ENCODE measurements at places on chromosomes 7 and 10.

GRCh38 chr10:92108120-92108519 is 182.8 kb downstream of the CPEB3 start:
- DNase-seq, result no peak

DNA sequence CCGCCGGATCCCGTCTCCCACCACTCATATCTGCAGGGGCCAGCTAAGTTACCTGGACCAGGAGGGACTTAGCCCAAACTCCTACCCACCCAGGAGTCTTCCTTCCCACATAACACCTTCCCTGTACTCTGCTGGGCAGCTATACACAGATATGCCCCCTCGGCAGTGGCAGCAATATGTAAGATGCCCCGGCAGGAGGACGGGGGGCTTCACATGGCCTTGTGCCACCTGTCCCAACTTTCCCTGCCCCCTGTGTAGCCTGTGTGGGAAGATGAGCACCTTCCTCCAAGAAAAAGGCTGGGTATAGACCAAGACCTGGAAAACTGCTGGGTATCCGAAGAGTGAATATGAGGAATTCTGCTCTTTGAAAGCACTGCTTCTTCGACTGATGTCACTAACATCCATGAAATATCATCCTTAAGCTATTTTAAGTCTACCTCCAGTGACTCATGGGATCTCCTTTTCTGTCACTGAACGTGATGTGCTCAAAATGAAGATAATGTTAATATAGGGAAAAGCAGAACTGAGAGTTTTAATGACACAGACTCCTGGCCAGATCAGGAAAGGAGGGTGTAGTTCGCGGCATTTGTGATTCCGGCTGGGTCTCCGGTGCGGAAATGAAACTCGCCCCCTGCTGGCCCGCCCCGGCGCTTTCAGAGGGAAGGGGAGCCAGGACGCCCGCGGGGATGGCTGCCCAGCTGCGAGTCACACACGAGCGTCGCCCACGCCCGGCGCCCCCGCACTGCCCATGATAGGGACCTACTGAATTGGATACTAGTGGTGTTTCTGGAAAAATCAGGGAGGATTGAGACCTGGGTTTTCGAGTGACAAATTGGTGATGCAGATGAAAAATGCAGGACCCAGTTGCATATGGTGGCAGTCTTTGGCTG is 256.9 kb upstream of the NFE2L3 start:
- DNase-seq, result no peak

DNA sequence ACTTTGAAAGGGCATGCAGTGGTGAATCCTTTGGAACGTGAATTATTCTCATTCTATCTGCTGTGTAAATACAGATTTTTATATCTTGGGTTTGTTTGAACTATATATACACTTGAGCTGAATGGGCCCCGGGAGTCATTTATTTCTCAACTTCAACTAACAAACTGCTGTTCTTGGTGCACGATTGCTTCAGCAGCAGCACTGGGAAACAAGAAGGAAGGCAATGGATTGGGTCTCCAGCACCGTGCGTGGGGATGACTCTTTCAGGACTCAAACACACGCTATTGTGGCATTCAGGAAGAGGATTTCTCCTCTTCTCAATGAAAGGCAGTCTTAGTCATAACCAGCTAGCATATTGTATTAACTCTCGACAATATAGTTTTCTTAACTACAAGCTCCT is 226.0 kb upstream of the NFE2L3 start:
- DNase-seq, result no peak

- DNase-seq, result no peak
Observed at GRCh38 chr10:96325719-96326373, 21.6 kb downstream of the DNTT start.

GRCh38 chr10:117754770-117755658 is 212.5 kb downstream of the EMX2 start:
- DNase-seq, result no peak

GRCh38 chr7:80781561-80781979 is 137.3 kb downstream of the SEMA3C start:
- no peak for DNase-seq

DNA sequence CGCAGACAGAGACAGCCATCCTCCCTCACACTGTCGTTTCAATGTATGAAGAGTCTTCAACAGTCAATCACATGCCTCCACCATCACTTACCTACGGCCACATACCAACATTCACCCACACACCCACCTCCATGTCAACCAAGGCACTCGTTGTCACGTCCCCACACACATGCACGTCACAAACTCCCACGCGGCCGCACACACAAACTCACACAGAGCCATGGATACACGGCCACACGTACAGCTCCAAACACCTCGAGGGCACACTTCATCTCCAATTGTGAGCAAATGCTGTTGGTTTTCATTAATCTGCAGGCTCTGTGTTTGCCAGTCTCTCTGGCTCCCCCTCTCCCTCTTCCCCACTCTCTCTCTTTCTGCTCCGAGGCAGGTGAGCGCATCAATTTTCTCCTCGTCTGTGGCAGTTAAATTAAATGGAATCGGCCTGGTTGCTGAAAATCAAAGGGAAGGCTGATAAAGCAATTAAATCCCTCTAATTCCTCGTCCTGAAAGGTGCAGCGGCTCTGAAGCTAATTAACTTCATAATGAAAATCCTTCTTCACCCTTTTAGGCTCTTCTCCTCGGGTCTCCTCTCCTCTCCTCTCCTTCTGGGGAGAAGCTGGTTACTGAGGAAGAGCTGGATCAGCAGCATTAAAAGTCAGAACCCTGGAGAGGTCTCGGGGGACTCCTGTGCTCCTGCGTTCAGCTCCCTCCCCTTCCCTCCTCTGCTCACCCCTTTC is 53.8 kb upstream of the SLF2 start:
- no peak for DNase-seq

DNA sequence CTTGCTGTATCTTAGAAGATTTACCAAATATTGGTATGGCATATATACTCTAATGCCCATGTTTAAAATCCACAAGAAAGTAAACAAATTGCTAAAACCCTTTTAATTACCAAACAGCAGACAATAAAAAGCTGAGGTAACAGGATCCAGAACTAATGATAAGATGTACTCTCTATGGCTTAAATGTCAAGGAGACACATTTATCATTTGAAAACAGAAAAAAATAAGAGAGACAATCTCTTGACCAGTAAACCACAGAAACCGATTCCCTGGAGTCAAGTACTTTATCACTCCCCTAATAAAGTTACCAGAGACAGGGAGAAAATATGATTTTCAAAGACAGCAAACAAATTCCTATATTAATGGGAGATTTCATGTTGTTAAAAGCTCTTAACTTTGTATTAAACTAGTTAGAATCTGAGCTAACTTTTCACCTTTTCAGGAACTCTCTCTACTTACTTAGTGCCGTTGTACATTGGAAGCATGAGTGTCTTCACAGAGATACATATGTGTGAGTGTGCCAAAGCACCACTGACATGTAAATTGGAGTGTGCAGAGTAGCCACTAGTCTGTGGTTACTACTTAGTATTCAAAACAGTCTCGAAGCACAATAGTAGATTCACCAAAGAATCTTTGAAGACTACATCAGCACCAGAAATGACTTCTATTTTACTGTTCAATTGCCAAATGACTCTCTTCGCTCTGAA is 44.2 kb downstream of the TSPAN12 start:
- no peak for DNase-seq

- no peak for DNase-seq
Observed at GRCh38 chr7:519484-520390, at the start of gene PDGFA. TSS of gene PDGFA (minus strand) at chr7:519846. CDS start at chr7:519001, 845 bp downstream.

- no peak for DNase-seq
Observed at GRCh38 chr7:22083704-22084240, 138.1 kb upstream of the CDCA7L start.

- no peak for DNase-seq
Observed at GRCh38 chr7:40437936-40438634, 303.3 kb downstream of the SUGCT start.

- DNase-seq, result no peak
Observed at GRCh38 chr7:37657816-37658215, 25.8 kb upstream of the GPR141 start.

DNA sequence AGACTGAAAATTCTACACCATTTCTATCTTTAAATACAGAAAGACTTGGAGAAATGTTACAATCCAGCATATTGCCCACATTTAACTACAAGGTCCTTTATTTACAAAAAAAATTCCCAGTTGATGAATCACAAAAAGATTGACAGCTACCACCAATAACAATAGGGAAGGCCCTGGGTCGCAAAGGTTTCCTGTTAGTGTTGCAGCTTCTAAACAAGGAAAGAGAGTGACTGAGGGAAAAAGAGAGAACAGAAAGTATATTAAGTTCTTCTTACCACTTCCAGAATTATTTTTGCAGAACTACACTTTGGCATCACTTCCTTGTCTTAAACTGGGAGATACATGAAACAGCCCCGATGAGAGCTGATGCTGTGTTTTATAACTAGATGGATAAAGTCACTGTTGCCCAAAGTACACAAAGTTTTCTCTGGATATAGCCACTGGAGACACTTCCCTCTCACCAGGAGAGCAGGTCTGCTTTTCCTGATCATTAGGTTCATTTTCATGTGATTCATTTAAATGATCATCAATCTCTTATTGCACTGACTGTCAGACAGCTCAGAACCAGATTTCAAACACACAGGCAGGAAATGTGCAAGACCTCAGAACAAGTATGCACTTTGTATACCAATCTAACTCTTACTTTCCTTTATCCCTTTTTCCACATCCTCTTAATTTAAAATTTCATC is 57.0 kb downstream of the SHTN1 start:
- DNase-seq, result no peak

DNA sequence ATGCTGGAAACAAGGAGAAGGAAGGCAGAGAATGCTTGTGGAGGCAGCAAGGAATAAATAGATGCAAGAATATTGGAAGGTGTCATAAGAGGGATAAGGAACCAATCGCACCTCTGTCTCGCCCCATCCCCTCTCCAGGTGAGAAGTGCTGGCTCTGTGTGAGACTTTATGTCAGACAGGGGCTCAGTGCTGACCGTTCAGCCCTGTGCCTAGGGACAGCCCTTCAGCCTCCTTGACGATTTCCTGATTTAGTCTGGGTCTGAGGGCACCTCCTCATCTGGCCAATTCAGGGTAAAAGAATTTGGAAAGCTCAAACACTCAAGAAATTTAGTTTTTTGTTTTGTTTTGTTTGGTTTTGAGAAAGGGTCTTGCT is 54.9 kb downstream of the FAM241B start:
- no peak for DNase-seq

- no peak for DNase-seq
Observed at GRCh38 chr10:2543142-2543886, 524.0 kb upstream of the PFKP start.

- DNase-seq, result no peak
Observed at GRCh38 chr7:55053651-55054571, 35.1 kb downstream of the EGFR start.

- no peak for DNase-seq
Observed at GRCh38 chr7:7869651-7870050, 98.9 kb upstream of the GLCCI1 start.

GRCh38 chr7:132782777-132783640 is 206.7 kb upstream of the PLXNA4 start:
- no peak for DNase-seq

DNA sequence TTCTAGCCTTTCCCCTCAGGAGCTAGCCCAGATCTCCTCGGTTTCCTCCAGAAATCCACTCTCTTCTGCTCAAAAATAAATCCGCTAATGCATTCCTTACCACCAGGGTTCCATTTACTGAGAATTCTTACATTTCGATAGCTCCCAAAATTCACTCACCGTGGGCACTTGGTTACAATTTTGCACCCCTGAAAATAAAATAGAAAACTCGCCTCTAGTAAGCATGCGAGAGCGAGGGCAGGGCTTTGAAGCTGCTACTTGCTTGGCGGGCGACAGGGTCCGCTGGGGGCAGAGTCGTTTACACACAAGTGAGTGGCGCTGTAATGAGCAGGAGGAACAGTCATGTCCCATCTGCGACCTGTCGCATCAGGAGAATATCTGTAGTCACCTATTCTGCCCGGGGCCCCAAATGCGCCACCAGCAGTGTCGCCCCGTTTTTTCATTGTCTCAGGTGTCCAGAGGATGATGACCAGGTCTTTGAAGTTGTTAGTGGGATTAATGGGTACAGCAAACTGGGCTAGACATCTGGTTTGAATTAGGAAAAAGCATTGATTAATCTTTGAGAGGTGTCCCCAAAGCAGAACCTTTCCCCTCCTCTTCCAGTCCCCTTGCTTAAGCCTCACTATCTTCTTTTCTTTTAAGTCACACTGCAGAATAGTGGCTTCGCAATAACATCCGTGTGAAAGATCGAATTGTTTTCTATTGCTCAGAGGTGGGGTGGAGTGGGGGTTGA is 1.2 kb upstream of the MEOX2 start:
- no peak for DNase-seq

- DNase-seq, result no peak
Observed at GRCh38 chr7:41979834-41980307, 257.1 kb downstream of the GLI3 start.

DNA sequence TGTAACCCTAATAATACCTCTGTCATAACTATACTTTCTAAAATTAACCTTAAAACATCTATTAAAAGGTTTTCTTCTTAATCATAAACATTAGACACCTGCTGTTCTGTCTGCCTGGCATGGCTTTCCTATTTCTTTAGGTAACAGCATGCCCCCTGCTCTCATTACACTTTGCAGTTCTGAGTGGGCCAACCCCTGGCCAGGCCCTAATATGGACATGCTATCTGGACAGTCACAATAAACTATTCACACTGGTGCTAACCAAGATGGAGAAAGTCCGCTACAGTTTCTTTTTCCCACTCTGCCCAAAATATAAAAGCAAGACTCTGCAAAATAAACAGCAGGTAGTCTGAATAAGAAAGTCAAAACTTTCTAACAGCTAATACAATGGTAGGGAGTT is 84.0 kb downstream of the ELAPOR2 start:
- DNase-seq, result no peak

DNA sequence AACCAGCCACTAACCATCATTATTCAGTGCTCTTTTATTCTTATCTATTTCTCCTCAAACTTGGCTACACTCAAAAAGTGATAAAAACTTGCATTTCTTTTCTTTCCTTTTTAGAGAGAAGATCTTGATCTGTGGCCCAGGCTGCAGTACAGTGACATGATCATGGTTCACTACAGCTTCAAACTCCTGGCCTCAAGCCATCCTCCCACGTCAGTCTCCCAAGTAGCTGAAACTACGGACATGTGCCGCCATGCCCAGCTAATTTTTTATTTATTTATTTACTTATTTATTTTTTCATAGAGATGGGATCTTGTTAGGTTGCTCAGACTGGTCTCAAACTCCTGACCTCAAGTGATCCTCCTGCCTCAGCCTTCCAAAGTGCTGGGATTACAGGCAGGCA is 24.6 kb upstream of the TMEM248 start:
- no peak for DNase-seq

DNA sequence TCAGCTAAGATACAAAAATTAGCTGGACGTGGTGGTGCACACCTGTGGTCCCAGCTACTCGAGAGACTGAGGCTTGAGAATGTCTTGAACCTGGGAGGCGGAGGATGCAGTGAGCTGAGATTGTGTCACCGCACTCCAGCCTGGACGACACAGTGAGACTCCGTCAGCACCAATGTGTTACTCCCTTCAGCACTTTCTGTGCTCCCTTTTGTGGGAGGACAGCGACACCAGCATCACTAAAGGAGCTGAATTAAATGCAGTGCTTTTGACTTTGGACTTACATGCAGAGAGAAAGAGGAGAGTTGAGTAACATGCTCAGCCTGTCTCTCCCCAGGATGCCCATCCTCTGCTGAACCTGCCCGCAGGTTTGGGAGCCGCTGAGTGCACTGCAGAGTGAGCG is 92.2 kb upstream of the RHEB start:
- no peak for DNase-seq

GRCh38 chr7:99428972-99429566 is 9.5 kb downstream of the PTCD1 start:
- DNase-seq, result no peak
